GM23338 (cell line): ENCODE measurements at places on chromosomes 7 and 10. TPM values are rescaled to one million over a fixed set of nuclear protein-coding genes. Genes with fewer than 3 reads are reported as not detected.

TWIST1 gene
- total RNA-seq, result 0.12 and 0.24 TPM in 2 replicates

FERD3L gene
- not detected in 2 replicates for total RNA-seq

FAM180A gene
- total RNA-seq, result not detected in 2 replicates

MSMB gene
- total RNA-seq, result not detected in 2 replicates

OR2A14 gene
- total RNA-seq, result not detected in 2 replicates

GPR26 gene
- 0.04 and 0.07 TPM in 2 replicates for total RNA-seq

GFRA1 gene
- 2.5 and 2.8 TPM in 2 replicates for total RNA-seq

LRRD1 gene
- total RNA-seq, result 0.08 TPM in 1 of 2 replicates, not detected in the other

LRMDA gene
- 0.90 TPM in 1 of 2 replicates, not detected in the other for total RNA-seq

FAM131B gene
- total RNA-seq, result 28.8 and 30.2 TPM in 2 replicates

SFRP4 gene
- not detected in 2 replicates for total RNA-seq

MAGI2 gene
- total RNA-seq, result 26.4 and 31.4 TPM in 2 replicates

ZSWIM8 gene
- 30.4 and 40.5 TPM in 2 replicates for total RNA-seq

AS3MT gene
- 8.8 and 10.5 TPM in 2 replicates for total RNA-seq

TAS2R41 gene
- total RNA-seq, result 1.2 and 2.9 TPM in 2 replicates

SPDYE18 gene
- not detected in 2 replicates for total RNA-seq

RPEL1 gene
- total RNA-seq, result not detected in 2 replicates

FXYD4 gene
- not detected in 2 replicates for total RNA-seq

SCART1 gene
- total RNA-seq, result 0.19 and 0.59 TPM in 2 replicates

C10orf67 gene
- total RNA-seq, result not detected in 2 replicates

SPDYE2B gene
- total RNA-seq, result not detected in 2 replicates

INSYN2A gene
- total RNA-seq, result 0.28 TPM in 1 of 2 replicates, not detected in the other

ARHGEF5 gene
- 27.1 and 27.3 TPM in 2 replicates for total RNA-seq

HOXA3 gene
- not detected in 2 replicates for total RNA-seq

FGFBP3 gene
- 73.2 and 73.9 TPM in 2 replicates for total RNA-seq

MEOX2 gene
- total RNA-seq, result 1.2 and 2.1 TPM in 2 replicates

WDFY4 gene
- total RNA-seq, result 0.14 TPM in 1 of 2 replicates, not detected in the other

OR9A2 gene
- 2.6 TPM in 1 of 2 replicates, not detected in the other for total RNA-seq

PTF1A gene
- not detected in 2 replicates for total RNA-seq

EEF1AKMT2 gene
- 29.7 and 38.0 TPM in 2 replicates for total RNA-seq

IDI2 gene
- total RNA-seq, result not detected in 2 replicates

ABCB4 gene
- total RNA-seq, result 1.2 and 3.0 TPM in 2 replicates

ACTR1A gene
- total RNA-seq, result 96.9 and 101 TPM in 2 replicates

CYP2C19 gene
- total RNA-seq, result 0.21 and 0.35 TPM in 2 replicates

FGL2 gene
- total RNA-seq, result not detected in 2 replicates

ACBD7 gene
- 14.7 and 24.1 TPM in 2 replicates for total RNA-seq

ADIRF gene
- not detected in 2 replicates for total RNA-seq

KCND2 gene
- total RNA-seq, result 15.6 and 17.7 TPM in 2 replicates
